Kidney tubule cell (primary cell): ENCODE measurements at places on chromosomes 16 and 17.

DNA sequence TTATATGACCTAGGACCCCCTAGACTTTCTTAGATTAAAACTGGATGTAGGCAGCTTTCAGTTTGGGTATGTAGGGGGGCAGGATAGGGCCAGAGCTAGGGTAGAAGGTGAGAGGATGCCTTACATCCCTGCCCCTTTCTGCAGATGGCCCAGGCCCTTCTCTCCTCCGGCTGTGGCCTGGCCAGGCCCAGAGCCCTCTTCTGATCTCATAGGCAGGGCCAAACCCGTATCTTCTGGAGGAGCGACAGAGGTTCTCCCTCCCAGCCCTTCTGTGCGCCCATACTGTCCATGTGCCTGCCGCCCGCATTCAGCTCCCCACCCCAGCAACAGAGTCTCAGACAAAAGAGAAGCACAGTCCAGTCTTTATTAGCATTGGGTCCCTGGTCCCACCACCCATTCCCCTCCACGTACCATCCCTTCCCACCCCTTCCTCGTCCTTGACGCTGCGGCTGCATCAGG is 2.0 kb upstream of the TSPOAP1 start:
- no peak for DNase-seq

DNA sequence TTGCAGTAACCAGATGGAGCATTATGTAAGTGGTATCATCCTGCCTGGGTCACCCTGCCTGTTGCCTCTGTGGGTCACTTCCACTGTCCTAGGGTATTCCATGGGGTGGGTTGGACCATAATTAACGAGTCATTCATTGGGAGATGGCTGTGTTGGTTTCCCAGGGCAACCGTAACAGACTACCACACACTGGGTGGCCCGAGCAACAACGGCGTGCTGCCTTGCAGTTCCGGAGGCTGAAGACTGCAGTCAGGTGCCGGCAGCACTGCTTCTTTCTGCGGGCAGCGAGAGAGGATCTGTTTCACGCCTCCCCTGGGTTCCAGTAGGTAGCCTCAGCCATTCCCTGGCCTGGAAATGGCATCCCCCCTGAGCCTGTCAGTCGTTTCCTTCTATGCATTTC is 28.9 kb upstream of the CMIP start:
- DNase-seq, result no peak

- no peak for DNase-seq
Observed at GRCh38 chr17:7408252-7408727, 645 bp downstream of the NLGN2 start.

- DNase-seq, result peak; percentile 96
Observed at GRCh38 chr17:76540381-76541300, 797 bp downstream of the PRCD start.

GRCh38 chr16:10828851-10829366 is 10.3 kb upstream of the TVP23A start:
- DNase-seq, result peak; percentile 78
